ENCODE measurements at places on chromosomes 7 and 10.

- DNase-seq: no peak
Observed at GRCh38 chr10:130018265-130018664, 54.2 kb upstream of the EBF3 start.

GRCh38 chr7:79051915-79052314 is 401.6 kb downstream of the MAGI2 start:
- no peak for DNase-seq

- DNase-seq: no peak
Observed at GRCh38 chr10:71981015-71981875, 17.1 kb downstream of the CHST3 start.

- DNase-seq: no peak
Observed at GRCh38 chr10:65968871-65969270, 957.0 kb upstream of the LRRTM3 start.

DNA sequence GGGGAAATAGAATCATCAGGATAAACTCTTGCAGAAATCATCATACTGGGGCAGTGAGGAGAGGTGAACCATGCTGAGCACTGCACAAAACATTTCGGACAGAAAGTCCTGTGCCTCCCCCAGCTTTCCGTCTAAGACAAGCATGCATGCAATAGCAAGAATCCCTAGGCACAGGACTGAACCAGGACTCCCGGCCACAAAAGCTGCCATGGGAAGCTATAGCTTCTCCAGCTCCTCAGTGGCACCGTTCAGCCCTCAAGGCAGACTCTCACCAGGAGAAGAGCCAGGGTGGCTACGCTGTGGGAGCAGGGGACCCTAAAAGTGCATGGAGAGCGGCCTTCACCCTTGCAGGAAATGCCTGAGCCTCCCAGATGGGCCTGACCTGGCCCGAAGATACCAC is 70.8 kb downstream of the ASB13 start:
- no peak for DNase-seq

DNA sequence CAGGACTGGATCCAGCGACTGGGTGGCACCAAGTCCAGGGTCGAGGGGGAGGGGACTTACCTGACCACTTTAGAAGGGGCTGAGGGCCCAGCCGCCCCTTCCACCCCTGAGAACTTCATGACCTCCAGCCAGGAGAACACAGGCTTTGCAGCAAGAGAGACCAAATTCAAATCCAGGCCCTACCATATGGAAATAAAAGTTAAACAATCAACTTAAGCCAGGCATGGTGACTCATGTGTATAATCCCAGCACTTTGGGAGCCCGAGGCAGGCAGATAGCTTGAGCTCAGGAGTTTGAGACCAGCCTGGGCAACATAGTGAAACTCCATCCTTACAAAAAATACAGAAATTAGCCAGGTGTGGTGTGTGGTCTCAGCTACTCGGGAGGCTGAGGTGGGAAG is 61.9 kb downstream of the COL13A1 start:
- no peak for DNase-seq

DNA sequence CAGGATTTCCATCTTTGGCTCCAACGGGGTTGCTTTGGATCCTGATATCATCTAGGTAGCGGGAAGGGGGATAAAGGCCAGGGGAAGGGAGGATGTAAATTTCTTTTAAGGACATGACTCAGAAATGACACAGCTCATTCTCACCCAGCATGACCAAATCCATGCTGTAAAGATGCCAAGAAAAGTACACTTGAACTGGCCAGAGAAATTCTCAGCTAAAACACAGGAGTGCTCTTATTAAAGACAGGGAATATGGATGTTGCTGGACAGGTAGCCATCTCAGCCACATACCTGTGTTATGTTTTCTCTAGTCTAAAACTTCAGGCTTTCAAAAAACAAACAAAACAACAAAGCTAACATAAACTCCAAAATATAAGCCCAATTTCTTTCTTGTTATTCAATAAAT is 68.3 kb downstream of the NAMPT start:
- no peak for DNase-seq

DNA sequence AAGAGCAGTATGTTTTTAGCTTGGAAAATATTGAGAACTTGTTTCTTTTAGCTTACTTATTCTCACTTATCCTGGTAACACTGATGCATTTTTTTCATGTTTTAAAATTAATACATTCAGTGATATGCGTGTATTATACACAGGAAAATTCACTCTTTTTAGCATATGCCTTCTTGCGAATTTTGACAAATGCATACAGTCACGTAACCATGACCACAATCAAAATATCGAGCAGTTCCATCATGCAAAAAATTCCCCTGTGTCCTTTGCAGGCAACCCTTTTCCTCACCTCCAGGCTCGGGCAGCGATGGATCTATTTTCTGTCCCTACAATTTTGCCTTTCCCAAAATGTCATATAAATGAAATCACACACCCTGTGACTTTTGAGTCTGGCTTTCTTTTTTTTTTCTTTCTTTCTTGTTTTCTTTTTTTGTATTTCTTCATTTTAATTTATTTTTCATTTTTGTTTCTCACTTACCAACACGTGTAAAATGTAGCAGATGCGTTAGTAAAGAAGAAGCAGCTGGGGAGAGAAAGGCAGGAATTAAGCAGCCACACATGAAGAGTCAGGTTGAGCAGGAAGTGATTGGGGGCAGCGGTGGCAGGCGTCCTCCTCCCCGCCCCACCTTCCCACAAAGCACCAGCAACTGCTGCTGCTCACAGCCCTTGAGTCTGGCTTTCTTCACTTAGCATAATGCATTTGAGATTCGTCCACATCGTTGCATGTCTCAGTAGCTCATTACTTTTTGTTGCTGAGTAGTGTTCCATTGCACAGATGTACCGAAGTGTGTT is 29.9 kb downstream of the ADRB1 start:
- no peak for DNase-seq

GRCh38 chr7:56092789-56093531 is at the start of gene PHKG1:
Gene PHKG1, minus strand, starts transcription at chr7:56092952. Its CDS starts 4,011 bp downstream, at chr7:56088941.
- no peak for DNase-seq

- no peak for DNase-seq
Observed at GRCh38 chr10:18681366-18681765, 22.1 kb downstream of the ARL5B start.

All from activated CD8-positive, alpha-beta memory T cell treated with anti-CD3 and anti-CD28 coated beads for 4 hours (primary cell).